ENCODE measurements at places on chromosomes 5 and 9. TPM values are rescaled to one million over a fixed set of nuclear protein-coding genes. Genes with fewer than 3 reads are reported as not detected.
A peak's percentile ranks its signal among the peaks of the same experiment; 100 is the strongest.

Gene LVRN
- total RNA-seq, result 0.14 TPM

DNA sequence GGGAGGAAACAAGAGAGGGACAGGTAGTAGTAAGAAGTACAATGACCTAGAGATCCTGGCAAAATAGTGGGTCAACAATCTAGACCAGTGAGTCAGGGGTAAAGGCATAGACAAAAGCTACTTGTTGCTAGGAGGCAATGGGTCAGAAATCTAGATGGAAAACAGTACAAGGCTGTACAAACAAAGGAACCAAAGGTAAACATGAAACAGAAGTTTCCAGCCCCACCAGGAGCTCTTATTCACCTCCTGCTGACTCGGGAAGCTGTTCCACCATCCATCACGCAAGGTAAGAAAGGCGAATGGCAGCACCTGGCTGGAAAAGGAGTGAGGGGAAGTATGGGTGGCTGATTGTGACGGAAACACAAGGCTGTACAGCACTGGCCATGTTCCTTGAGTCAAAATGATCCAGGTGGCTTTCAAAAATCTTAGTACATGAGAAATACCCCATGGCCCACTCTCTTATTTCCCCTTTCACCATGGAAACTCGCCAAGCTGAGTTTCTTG lies 70.5 kb upstream of the RAI14 start:
- H3K4me3 ChIP-seq, result no peak overlapping the region
- H3K27ac ChIP-seq, result no peak overlapping the region
- no peak for DNase-seq
- H3K36me3 ChIP-seq, result no peaks in the 10 kb centered on the region
- H3K27me3 ChIP-seq, result no peaks in the 10 kb centered on the region
- no peaks in the 10 kb centered on the region for H3K4me1 ChIP-seq

GRCh38 chr9:123548741-123549545 lies 192.9 kb downstream of the CRB2 start:
- no peaks in the 10 kb centered on the region for H3K27me3 ChIP-seq
- peak; percentile 13 for DNase-seq
- H3K4me3 ChIP-seq, result no peak overlapping the region
- peaks cover 11% of the 10 kb centered on the region for H3K4me1 ChIP-seq
- H3K27ac ChIP-seq, result no peak overlapping the region

DNA sequence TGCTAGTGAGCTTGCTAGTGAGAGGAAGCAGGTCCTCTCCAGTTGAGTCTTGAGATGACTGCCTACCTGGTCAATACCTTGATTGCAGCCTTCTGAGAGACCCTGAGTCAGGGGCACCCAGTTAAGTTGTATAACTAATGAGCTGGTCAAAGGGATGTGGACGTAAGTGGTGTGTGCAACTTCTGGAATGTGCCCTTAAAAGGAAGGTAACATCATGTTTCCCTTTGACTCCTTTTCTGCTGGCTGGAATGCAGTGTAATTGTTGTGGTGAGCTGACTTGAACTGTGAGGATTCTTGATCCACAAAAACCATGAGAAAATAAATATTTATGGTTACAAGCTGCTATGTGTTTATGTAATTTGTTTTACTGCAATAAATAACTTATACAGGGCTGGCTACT lies 2.4 kb upstream of the SNX2 start:
- no peak overlapping the region for H3K4me3 ChIP-seq
- no peaks in the 10 kb centered on the region for H3K36me3 ChIP-seq
- no peak for DNase-seq
- H3K27ac ChIP-seq, result no peak overlapping the region
- H3K27me3 ChIP-seq, result no peaks in the 10 kb centered on the region

GRCh38 chr5:109230369-109230768 lies 179.4 kb downstream of the PJA2 start:
- no peaks in the 10 kb centered on the region for H3K27me3 ChIP-seq
- H3K27ac ChIP-seq, result no peak overlapping the region
- H3K36me3 ChIP-seq, result no peaks in the 10 kb centered on the region
- no peak overlapping the region for H3K4me3 ChIP-seq
- no peaks in the 10 kb centered on the region for H3K4me1 ChIP-seq
